ENCODE measurements at places on chromosomes 4 and X. TPM values are rescaled to one million over a fixed set of nuclear protein-coding genes. Genes with fewer than 3 reads are reported as not detected.

PCDH18 gene
- total RNA-seq, result 116 TPM

FGFR3 gene
- total RNA-seq, result 1.2 TPM

ESX1 gene
- total RNA-seq, result not detected

SPANXN4 gene
- not detected for total RNA-seq

ZNF732 gene
- total RNA-seq, result not detected
